ENCODE measurements at places on chromosomes 2 and 18.

- no peak for DNase-seq
These were observed 648.9 kb downstream of the TDRD15 start for GRCh38 chr2:21772624-21773023.

- no peak for DNase-seq
These were observed 120.0 kb upstream of the FHL2 start for GRCh38 chr2:105518897-105519296.

DNA sequence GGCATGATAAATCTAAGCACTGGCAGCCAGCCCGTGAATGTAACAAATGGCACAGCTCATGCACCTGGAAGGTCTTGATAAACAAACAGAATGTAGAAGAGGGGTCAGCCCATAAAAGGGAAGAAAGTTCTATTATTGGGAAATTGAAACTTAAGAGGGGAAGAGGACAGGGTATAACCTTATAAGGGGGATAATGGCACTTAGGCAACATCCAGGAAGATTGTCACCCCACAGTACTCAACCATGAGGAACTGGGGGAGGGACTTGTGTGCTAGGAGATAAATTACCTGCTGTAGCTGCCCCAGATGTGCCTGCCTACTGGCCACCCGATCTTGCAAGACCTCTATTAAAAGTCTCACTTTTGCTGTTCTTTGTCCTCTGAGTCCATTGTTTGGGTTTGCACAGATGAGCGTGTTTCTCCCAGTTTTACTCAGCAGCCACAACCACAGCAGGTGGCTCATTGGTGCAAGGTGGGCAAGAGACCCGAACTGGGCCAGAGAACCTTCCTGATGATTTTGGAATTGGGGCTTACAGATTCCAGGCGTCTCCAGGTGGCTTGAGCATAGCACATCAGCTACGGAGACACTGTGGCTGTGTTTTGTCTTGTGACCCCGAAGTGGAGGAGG, 79.0 kb upstream of the TAF1B start:
- DNase-seq, result no peak

GRCh38 chr2:225889452-225889851, 489.9 kb downstream of the NYAP2 start:
- no peak for DNase-seq

DNA sequence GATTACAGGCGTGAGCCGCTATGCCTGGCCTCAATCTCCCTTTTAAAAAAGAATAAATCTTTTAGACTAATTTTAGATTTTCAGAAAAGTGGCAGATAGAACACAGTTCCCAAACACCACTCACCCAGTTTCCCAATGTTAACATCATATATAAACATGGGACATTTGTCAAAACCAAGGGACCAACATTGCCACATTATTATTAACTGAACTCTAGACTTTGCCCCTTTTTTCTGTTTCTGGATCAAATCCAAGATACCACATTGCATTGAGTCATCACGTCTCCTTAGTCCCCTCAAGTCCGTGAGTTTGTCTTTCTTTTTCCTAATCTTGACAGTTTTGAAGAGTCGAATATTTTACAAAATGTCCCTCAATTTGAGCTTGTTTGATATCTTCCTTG, 2.4 kb downstream of the C2orf42 start:
- no peak for DNase-seq

DNA sequence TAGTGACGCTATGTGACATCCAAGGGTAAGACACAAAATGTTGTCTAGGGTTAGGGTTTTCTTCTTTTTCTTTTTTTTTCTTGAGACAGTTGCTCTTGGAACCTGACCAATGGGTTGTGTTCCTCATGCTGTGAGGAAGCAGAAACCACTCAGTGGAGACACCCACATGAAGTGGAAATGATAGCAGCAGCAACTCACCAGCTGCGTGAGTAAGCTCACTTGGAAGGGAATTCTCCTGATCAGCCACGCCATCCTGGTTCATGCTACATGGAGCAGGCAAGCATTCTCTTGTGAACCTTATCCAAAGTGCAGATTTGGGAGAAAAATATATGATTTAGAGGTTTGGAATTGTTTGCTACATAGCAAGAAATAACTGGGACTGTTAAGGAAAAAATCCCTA, 863.7 kb downstream of the EPHA4 start:
- DNase-seq, result no peak

DNA sequence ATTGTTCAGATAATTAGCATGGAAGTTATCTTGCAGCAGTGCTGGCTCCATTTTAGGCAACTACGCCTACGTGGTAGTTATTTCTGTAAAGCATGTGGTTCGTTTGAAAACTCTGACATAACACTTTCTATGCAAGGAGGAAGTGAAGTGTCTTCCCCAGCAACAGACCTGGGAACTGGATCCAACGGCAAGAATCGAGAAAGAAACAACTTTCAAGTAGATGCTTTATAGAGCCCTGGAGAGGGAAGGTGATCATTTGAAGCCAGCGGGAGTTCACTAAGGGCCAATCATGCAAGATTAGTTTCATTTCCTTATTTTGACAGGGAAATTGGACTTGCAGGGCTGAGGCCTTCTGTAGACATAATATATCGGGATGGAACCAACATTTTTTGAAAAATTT, 218.3 kb downstream of the ACKR3 start:
- no peak for DNase-seq

DNA sequence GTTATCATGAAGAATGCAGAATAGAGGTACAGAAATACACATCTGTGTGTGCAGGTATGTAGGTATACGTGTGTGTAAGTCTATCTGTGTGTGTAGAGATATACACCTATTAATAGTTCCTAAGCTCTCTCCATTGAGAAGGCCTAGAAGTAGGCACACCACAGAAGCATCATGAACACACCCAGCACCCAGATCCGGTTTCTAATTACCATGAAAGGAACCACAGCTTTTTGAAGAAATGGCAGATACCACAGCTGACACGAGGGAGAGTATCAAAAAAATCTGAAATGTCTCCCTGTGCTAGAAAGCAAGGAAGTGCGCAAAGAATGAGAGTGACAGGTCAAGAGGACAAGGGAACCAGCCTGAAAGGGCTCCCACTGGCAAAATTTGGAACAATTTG, 27.7 kb upstream of the AP1S3 start:
- DNase-seq, result no peak

DNA sequence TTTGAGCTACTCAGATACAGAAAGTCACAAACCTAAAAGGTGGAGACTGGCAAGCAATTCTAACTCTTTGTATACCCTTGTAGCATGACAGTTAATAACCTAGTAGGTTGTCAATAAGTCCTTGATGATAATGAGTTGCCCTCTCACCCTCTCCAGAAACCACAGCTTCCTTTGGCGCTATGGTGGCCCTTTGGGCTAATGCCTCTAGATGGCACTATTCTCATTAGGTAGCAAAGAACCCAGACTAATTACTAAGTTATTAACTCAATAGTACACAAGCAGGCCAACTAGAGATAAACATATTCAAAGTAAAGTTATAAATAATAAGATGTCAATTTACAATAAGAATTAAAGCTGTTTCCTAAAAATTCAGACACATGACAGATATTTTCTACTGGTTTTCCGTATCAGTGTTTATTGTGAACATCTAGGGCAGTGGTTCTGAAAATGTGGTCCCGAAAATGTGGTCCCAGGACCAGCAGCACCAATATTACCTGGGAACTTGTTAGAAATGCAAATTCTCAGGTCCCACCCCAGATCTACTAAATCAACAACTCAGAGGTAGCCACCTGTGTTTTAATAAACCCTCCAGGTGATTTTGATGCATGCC, 41.1 kb downstream of the LDAH start:
- DNase-seq, result no peak

- DNase-seq, result no peak
These were observed 927.7 kb upstream of the CDH2 start for GRCh38 chr18:29104671-29105070.
